ENCODE measurements at places on chromosomes 13 and 19.

- no peak overlapping the region for H3K27ac ChIP-seq
- no peak overlapping the region for H3K4me3 ChIP-seq
- DNase-seq, result no peak
- H3K36me3 ChIP-seq, result peaks cover 13% of the 10 kb centered on the region
- no peaks in the 10 kb centered on the region for H3K27me3 ChIP-seq
These were observed 26.8 kb downstream of the COG6 start for GRCh38 chr13:39682310-39682709.

DNA sequence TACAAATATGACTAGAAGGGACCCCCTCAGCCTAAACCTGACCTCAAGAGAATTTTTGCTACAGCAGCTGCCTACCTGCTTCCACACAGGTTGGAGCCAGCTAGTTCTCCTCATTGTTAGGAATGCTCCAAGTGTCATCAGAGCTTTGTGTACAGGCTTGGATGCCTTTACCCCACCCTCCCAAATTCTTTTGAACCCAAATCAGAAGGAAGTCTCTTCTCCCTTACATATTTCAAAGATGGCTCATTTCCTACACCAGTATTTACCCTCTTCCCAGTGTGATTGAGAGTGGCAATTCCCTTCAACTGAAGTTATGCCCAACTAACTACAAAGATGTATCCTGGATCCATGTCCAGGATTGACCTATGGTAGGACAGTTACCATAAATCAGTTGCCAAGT is 323.2 kb downstream of the OXGR1 start:
- no peak overlapping the region for H3K27ac ChIP-seq
- H3K27me3 ChIP-seq, result no peaks in the 10 kb centered on the region
- DNase-seq, result no peak
- no peak overlapping the region for H3K4me3 ChIP-seq
- H3K4me1 ChIP-seq, result no peaks in the 10 kb centered on the region

DNA sequence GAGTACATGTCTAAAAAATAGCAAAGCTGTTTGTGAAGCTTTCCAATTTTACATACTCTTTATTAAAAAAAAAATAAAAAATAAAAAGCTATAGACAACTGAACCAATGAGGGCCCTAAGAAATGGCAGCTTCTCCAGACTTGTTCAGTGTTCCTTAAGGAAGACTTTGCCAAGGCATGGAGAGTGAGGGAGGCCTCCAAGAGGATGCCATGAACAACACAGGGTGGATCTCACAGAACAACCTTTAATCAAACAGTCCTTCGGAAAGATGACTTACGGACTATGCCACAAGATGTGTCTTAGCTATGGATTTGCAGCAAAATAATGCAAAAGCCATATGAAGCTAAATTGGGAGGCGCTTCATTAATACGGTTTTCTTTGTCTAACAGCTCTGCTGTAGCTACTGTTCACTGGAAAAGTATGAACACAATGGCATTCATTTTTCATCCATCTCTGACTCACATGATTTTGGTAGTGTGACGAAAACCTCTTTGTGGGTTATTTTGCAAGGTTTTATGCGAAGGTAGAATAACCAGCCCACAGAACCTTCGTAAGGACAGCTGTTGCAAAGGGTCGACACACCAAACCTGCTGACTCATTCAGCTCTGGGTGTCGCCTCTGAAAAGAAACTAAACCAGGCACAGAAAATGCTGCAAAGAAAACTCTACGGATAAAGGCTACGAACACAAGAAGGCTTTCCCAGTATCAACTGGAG is 27.7 kb downstream of the EFNB2 start:
- no peak overlapping the region for H3K27ac ChIP-seq
- no peak for DNase-seq
- H3K4me1 ChIP-seq, result no peaks in the 10 kb centered on the region
- H3K27me3 ChIP-seq, result peaks cover 60% of the 10 kb centered on the region
- no peak overlapping the region for H3K4me3 ChIP-seq
- no peaks in the 10 kb centered on the region for H3K36me3 ChIP-seq

GRCh38 chr13:75550159-75550567 is 572 bp downstream of the UCHL3 start:
- H3K36me3 ChIP-seq, result peaks cover 11% of the 10 kb centered on the region
- H3K4me3 ChIP-seq, result peak overlapping the region; percentile 94
- no peak for DNase-seq
- H3K27me3 ChIP-seq, result no peaks in the 10 kb centered on the region
- H3K27ac ChIP-seq, result peak overlapping the region; percentile 96
- peaks cover 53% of the 10 kb centered on the region for H3K4me1 ChIP-seq

- no peak overlapping the region for H3K27ac ChIP-seq
- H3K36me3 ChIP-seq, result peaks cover 12% of the 10 kb centered on the region
- DNase-seq, result no peak
- H3K4me3 ChIP-seq, result peak overlapping the region; percentile 34
- peaks cover 15% of the 10 kb centered on the region for H3K4me1 ChIP-seq
These were observed 48.8 kb downstream of the ZFP14 start for GRCh38 chr19:36330216-36330615.

DNA sequence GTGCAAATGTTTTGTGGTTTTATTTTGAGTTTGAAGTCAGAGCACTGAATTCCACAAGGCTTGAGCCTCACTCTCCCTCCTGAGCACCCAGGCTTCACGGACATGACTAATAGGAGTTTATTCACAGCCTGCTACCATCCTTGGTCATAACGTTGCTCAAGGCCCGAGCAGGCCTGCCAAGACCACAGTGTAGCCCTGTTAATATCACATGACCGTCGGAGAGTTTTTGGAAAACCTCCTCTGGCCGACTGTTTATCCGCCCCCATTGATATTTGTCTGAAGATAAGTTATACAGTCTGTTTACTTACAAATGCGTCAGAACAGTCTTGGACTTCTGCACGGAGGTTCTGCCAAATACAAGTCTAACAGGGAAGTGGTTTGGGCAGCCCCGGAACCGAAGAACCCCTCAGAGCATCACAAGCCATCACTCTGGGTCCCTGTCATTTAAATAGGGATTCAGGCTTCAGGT is 89.9 kb downstream of the COL4A2 start:
- no peak for DNase-seq
- no peak overlapping the region for H3K4me3 ChIP-seq
- H3K36me3 ChIP-seq, result no peaks in the 10 kb centered on the region

- peaks cover 36% of the 10 kb centered on the region for H3K4me1 ChIP-seq
- peak overlapping the region; percentile 91 for H3K27ac ChIP-seq
- H3K36me3 ChIP-seq, result peaks cover 56% of the 10 kb centered on the region
These were observed 6.6 kb downstream of the ZBTB7A start for GRCh38 chr19:4059891-4060620.

DNA sequence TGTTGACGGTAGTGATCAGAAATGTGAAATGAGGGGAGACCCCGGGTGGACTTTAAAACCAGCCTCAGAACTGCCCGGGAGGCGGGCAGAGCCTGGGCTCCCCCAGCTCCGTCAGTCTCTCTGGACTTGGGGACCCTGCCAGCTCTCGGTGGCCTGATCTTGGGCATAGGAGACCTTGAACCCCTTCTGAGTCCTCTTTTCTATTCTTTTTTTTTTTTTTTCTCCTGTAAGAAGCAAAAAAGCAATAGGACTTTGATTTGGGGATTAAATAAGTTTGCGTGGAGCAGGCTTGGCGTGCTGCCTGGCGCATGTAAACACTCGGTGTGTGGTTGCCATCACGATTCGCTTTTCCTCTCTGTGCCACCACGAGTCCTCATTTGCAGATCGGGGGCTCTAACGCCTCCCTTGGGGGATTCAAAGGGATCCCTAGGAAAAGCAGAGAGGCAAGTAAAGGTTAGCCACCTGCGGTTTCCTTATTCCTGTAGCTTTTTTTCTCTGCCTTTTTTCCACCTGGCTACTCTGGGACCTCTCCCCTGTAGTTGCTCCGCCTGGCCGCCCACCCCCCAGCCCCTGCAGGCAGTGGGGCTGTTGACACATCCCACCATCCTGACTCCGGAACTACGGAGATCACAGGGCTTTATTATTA is 1.3 kb downstream of the SAFB start:
- no peaks in the 10 kb centered on the region for H3K27me3 ChIP-seq
- peak overlapping the region; percentile 100 for H3K4me3 ChIP-seq
- DNase-seq, result no peak
- peak overlapping the region; percentile 100 for H3K27ac ChIP-seq
- H3K4me1 ChIP-seq, result peaks cover 80% of the 10 kb centered on the region

DNA sequence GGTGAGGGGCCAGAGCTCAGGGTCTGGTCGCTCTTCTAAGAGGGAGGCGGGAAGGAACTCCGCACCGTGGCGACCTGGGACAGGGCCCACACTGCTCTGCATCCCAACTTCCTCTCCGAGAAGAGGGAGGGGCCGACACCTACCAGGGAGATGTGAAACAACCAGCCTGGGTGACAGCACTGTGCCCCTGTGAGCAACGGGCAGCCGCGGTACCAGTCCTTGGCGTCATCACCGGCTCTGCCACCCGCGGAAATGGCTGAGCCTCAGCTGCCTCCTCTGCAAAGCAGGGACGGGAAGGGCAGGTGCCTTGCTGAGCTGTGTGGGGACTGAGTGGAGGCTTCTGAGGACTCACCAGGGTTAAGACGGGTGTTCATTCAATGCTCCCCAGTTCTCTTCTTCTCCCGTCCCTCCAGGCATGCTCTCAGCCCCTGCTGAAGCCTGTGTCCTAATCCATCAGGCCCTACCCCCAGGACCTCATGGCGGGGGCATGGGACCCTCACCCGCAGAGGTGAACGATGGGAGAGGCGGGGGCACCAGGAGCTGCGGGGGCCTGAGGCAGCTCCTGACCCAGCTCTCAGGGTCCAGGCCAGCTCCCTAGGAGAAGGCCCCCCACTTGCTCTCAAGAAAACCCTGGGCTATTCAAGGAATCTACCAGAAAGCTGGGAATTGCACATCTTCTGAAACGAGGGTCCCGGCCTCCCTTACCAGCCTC is 9.3 kb downstream of the ZNF787 start:
- H3K27ac ChIP-seq, result peak overlapping the region; percentile 77
- H3K36me3 ChIP-seq, result peaks cover 11% of the 10 kb centered on the region
- H3K4me3 ChIP-seq, result peak overlapping the region; percentile 52

DNA sequence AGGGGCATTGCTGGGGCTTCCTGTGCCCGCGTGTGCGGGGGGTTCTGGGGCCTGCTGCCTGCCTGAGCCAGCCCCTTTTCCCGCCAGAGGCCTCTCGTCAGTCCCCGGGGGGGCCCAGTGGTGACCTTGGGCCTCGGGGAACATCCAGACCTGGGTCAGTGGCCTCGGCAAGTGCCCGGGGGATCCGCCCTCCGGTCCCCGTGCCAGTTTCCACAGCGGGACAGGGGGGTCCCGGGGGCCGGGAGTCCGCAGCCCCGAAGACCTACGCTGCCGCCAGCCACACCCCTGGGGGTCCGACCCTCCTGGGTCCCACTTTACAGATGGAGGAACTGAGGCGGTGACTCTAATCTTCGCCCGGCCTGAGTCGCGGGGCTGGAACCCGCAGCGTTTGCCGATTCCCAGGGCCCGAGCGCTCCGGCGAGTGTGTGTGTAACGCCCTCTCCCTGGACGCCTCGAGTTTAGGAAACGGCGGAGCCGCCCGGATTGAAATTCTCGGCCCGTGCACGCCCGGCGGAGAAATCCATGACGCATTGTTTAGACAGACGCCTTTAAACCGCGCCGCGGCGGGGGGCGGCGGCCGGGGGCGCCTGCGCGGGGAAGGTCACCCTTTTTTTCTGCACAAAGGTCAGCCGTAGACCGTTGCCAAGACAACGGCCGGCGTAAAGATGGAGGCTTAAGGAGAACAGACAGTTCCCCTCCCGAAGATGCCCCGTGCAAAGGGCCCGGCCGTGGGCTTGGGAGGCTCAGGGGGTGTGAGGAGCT is 39.3 kb downstream of the EFNA2 start:
- no peak overlapping the region for H3K4me3 ChIP-seq
- peaks cover 2% of the 10 kb centered on the region for H3K36me3 ChIP-seq
